ENCODE measurements at places on chromosomes 5 and 9.
A peak's percentile ranks its signal among the peaks of the same experiment; 100 is the strongest.

DNA sequence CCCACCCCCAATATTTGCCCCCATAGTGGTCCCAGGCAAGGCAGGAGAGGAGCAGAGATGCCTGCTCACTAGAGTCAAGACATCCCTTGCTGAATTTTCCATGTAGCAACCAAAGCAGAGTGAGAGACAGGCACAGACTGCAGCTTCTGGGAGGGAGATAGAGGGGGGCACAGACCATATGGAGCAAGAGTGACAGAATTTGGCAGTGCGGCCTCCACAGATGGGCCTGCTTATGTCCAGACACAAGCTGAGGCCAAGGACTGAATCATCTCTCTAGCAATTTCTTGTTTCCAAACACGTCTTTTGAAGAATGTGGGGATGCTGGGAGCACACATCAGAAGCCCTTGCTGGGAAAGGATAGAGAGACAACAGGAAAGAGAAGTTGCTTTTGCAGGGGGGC is 53.0 kb upstream of the ALDH1B1 start:
- no peak for DNase-seq

DNA sequence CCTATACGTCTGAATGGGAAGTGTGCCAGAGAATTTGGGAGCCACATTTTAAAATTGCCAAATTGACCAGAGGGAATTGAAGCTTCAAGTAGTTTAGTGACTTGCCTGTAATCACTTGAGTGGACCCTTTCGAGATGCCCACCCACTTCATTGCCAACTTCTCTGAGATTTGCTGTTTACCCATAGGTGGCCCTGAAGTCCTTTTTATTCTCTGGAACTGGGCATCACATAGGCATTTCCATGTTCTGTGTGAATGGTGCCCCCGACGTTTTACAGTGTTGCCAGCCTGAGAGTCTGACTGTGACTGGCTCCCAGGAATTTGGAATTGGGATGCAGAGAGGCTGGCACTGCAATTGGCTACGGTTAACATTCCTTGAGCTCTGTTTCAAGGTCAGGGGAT is 158.6 kb downstream of the SEMA6A start:
- DNase-seq: no peak

- DNase-seq: no peak
Observed at GRCh38 chr5:83877911-83878706, 157.5 kb upstream of the HAPLN1 start.

- DNase-seq: no peak
Observed at GRCh38 chr5:170166101-170166500, 60.4 kb downstream of the FOXI1 start.

- DNase-seq: peak; percentile 62
Observed at GRCh38 chr5:171269717-171270116, 39.3 kb upstream of the TLX3 start.

- no peak for DNase-seq
Observed at GRCh38 chr5:87778876-87779275, 366.1 kb upstream of the CCNH start.

DNA sequence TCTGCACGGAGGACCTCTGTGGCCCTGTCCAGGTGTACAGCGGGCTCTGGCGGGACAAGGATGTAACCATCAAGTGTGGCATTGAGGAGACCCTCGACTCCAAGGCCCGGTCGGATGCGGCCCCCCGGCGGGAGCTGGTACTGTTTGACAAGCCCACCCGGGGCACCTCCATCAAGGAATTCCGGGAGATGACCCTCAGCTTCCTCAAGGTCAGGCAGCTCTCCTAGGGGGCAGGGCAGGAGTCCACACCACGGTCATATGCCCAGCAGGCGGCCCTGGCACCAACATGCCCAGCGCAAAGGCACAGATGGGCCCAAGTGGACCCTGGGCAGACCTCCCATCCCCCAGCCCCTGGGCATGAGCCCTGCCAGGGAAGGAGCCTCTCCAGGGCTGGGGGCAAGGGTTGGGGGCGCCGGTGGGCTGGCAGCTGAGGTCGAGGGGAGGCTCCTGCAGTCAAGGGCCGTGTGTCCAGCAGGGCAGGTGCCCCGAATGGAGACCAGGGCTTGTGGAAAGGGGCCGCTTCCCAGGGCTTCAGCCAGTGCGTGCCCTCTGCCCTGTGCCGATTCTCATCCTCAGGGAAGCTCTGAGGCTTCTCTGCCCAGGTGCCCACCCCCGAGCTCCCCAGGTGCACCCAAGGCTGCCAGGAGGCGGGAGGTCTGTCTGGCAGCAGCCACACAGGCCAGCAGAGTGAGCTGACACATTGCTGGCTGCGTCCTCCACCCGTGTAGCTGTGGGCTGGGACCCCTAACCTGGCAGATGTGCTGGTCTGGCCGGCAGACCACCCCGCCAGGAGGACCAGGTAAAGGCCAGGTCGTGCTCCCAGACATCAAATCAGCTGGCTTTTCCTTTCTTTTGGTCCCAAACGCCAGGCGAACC is 10.0 kb downstream of the DIPK1B start:
- no peak for DNase-seq

DNA sequence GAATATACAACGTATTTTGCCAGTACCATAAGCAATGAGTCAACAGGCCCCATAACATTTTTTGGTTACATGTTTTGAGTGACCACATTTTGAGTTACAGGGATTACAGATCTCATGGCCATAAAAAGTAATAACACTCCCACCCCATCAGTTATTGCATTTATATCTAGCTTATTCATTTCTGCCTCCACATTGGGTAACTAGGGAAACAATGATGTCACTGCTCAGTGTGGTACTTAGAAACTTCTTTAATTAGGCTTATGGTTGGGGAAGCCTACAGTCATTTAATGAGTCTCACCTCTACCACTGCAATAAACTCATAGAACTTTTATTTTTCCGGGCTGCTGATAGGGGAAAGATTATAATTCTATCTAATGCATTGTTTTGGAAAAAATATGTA is 39.9 kb upstream of the SMIM15 start:
- peak; percentile 5 for DNase-seq

- peak; percentile 76 for DNase-seq
Observed at GRCh38 chr5:179243333-179243732, 101.9 kb downstream of the ADAMTS2 start.

DNA sequence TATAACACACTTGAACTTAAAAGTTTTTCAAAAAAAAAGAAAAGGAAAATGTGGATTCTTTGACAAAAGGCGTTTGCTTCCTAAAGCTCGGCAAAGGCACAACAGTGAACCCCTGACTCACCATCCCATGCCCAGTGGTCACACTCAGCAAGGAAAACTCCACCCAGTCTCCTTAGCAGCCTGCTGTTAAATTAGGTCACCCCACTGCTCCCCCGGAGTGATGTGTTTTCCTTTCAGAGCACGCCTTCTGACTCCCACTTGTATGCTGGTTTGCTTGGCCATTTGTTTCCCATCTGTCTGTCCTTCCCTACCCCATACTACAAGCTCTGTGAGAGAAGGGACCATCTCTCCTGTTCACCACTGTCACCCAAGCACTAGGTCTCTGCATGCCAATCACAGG is 23.8 kb downstream of the RETREG1 start:
- DNase-seq: peak; percentile 76

- no peak for DNase-seq
Observed at GRCh38 chr9:131951155-131951554, 128.5 kb downstream of the MED27 start.

DNA sequence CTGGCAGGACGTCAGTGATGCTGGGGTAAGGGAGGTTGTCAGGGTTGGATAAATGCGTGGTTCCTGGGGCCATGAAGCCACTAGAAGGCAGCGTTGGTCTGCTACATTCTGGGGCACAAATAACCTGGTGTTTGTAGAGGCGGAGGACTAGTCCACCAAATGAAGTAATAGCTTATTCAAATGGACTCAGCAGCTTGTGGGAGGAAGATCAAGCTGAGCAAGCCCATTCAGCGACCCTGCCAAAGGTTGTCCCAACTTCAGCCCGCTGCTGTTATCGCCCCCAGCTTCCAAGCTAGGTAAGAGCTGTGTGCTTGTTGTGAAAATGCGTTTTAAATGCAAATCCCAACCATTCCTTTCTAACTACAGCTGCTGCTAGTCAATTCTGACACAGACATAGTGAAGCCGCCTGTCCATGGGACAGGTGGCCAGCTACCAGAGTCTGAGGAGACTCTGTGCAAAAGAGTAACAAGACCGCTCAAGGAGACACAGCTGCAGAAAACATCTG is 7.6 kb upstream of the FAM240B start:
- peak; percentile 3 for DNase-seq

- peak; percentile 15 for DNase-seq
Observed at GRCh38 chr5:1479581-1480188, 34.4 kb upstream of the SLC6A3 start.

GRCh38 chr5:131223751-131224386 is 40.0 kb upstream of the CDC42SE2 start:
- DNase-seq: no peak

GRCh38 chr5:170501361-170501760 is 2.5 kb upstream of the KCNIP1 start:
- DNase-seq: no peak

DNA sequence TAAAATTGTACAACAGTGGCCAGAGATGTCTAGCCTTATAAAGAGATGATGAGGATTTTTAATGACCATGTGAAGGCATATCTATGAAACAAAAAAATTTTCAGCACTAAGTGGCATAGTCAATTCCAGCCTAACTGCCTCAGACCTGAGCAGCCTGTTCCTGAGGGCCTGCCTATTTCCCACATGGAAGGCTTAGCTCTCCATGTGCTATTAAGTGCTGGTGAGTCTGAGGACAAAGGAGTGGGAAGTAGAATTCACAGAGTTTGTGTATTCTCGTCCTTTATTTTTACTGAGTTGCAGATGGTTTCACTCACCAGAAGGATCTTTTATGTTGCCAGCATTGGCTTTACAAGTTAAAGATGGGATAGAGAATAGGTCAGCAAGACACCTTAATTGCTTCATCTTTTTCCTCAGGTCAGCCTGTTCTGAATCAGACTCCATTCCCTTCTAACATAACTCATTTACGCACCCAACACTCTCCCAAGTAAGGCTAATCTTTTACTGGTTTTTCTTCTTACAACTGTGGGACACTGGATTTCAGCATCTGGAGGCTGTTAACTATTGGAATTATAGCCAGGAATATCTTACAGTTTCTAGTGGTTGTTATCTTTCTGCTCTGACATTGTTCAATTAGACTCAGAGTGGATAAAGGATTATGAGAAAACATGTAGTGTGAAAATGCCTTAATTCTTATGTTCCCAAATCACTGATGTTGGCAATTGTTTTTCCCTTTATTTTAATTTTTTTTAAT is 76.8 kb downstream of the ISOC1 start:
- DNase-seq: no peak

GRCh38 chr9:70413464-70413798 is 1.0 kb downstream of the KLF9 start:
- DNase-seq: peak; percentile 80

DNA sequence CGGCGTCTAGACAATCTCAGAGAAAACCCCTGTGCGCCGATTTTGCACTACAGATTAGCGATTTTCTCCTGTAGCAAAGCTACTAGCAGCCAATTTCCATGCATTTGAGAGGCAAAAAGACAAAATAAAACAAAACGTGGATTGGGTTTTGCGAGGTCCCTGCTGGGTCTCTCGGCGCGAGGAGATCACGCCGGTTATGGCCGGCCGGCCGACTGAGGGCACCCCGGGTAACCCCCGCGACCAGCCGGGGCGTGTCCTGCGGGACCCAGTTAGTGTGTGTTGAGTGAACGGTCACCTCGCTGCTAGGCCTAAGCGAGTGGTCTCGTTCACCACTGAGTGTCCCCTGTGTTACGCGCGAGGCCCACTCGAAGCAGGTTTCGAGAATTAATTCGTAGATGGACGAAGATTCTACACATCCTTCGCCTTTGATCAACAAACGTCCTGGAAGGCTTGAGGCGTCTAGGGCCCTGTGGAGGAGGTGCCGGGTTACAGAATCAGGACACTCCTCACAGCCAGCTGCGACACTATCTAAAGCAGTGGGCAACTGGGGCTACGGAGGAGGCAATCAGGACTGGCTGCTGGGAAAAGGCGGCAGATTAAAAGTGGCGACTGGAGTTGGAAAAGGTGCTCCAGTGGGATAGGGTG is 764 bp upstream of the VDAC1 start:
- DNase-seq: no peak

DNA sequence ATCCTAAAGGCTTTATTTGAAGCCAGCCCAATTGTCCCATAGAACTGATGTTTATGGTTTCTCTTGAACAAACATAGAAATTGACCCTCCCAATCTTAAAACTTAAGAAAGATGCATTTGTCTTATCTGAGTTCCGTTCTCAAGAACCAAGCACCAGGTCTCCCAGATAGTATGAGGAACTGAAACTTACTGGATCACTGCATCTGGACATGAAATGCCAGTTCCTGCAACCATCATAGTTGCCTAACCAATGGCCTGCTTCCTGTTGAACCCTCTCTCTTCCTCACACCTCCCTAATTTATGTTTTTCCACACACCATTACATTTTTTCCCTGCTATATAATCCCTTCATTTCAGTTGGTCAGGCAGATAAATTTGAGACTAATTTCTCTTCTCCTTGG is 478.9 kb downstream of the HTR1A start:
- no peak for DNase-seq

DNA sequence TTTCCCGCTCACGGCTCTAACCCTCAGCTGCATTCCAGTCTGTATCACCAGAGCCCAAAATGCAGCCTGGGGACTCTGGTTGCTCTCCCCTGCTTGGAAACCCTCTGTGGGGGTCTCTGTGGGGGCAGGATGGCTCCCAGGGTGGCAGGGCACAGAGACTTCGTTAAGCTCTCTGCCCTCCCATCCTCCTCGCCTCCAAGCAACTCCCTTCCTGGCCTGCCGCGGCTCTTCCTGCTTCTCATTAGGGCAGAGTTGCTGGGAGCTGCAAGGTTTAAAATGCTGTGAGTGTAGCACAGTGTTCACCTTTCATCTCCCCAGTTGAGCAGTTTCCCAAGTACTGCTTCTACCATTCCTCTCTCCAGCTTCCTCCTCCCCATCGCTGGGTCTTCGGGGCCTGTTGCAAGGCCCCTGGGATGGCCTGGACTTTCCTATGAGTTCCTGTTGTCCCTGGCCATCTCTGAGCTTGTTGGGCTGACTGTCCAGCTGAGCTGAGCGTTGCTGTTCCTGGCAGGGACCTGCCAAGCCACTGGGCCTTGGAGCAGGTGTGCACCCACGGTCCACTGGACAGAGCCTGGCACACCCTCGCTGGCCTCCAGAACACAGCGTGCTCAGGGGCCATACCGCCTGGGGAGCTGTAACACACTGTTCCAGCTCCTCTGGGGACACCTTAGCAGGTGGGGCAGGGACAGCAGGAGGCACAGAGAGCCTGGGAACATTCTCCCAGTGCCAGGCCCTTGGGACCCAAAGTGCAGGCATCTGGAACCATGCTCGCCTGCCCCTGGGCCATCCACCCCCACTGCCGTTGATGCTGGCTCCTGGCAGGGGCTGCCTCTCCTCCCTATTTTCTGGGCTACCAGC is 188.4 kb downstream of the C9orf50 start:
- no peak for DNase-seq

- no peak for DNase-seq
Observed at GRCh38 chr5:99355881-99356280, 427.1 kb upstream of the CHD1 start.

- DNase-seq: peak; percentile 33
Observed at GRCh38 chr5:102916109-102916508, 161.0 kb downstream of the PAM start.

DNA sequence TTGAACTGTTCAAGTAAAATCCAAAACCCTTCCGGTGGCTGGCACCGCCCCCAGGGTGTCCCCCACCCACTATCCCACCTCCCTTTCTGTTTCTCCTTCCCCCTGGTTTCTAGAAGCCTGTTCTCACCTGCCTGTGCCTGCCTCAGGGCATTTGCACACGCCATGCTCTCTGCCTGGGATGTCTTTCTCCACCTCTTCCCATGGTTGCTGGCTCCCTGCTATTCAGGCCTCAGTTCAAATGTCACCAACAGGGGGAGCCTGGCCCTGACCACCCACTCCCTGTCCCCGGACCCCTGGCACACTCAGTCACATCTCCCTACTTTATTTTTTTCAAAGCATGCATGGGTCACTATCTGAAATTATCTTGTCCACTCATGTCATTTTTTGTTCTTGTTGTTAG is 39.9 kb upstream of the EEIG1 start:
- no peak for DNase-seq

Measured in ELR (cell line).